Naive B cell (primary cell): ENCODE measurements at places on chromosomes 4 and X. TPM values are rescaled to one million over a fixed set of nuclear protein-coding genes. Genes with fewer than 3 reads are reported as not detected.

Gene TBC1D1
- polyA plus RNA-seq, result 66.6 TPM

GRCh38 chr4:130486186-130486585 lies 1390.2 kb downstream of the C4orf33 start:
- no peak overlapping the region for H3K27ac ChIP-seq
- no peak for DNase-seq
- H3K27me3 ChIP-seq, result no peaks in the 10 kb centered on the region
- H3K36me3 ChIP-seq, result no peaks in the 10 kb centered on the region
- no peaks in the 10 kb centered on the region for H3K4me1 ChIP-seq
- no peak overlapping the region for H3K4me3 ChIP-seq

DNA sequence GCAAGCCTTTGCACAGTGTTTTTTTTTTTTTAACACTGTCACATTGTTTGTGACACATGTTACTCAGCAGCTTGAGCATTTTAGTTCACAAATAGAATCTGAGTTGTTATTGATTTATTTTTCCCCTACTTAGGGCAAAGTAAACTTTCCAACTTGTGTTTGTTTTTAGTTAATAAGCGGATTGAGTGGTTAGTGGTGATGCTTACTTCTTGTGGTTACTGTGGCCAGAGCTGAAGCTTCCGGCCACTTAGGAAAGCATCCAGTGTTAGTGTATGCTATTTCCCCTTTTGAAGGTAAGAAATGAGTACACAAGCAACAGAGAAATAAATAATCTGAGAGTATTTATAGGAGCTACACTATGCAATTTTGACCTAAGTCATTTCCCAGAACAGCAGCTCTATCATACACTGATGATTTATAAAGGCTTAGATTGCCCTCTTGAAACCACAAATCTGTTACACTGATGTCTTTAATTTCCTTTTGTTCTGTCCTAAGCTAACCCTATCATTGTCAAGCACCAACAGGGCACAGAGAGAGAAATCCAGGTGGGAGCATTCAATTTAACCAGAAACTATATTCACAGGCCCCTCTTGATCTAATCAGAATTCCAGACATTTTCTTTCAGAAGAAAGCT lies 2464.6 kb downstream of the PCDH7 start:
- H3K27ac ChIP-seq, result no peak overlapping the region
- H3K4me3 ChIP-seq, result no peak overlapping the region
- no peaks in the 10 kb centered on the region for H3K27me3 ChIP-seq
- no peaks in the 10 kb centered on the region for H3K36me3 ChIP-seq
- no peaks in the 10 kb centered on the region for H3K4me1 ChIP-seq

DNA sequence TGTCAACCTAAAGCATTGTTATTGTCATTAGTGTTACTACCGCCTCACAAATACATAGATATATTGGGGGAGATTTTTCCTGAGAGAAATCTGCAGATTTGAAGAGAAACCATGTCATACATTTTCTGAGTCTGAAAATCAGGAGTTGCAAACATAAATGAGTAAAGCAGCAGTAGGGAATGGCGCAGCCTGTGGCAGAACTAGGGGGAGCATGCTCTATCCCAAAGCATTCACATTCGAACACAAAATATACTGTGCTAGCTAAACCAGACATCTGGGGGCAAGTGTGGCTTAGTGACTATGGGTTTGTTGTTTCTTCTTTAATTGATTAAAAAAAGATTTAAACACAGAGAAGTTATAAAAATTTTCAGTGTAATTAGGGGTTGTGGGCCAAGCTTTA lies 83.2 kb downstream of the CPE start:
- H3K4me1 ChIP-seq, result no peaks in the 10 kb centered on the region
- H3K27me3 ChIP-seq, result peaks cover 32% of the 10 kb centered on the region
- H3K36me3 ChIP-seq, result no peaks in the 10 kb centered on the region
- no peak overlapping the region for H3K4me3 ChIP-seq
- H3K27ac ChIP-seq, result no peak overlapping the region

DNA sequence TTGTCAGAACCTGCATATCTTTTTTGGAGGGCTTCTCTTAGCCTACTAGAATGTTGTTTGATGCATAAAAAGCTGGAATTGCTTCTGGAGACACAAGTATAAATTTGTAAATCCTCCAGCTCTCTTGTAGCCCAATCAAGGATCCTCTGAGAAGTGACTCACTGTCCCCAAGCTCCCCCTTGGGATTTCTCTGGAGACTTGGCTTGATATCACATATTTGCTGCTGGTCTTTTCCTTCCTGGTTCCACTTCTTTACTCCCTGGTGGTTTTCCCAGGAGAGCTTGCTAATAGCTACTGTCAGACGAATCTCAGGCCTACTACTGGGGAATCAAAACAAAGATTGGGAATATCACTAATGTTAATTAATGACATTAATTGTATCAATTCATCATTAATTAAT lies 173.1 kb downstream of the STK32B start:
- no peaks in the 10 kb centered on the region for H3K36me3 ChIP-seq
- H3K4me3 ChIP-seq, result no peak overlapping the region
- no peak overlapping the region for H3K27ac ChIP-seq
- DNase-seq, result no peak

- H3K4me1 ChIP-seq, result peaks cover 9% of the 10 kb centered on the region
- DNase-seq, result no peak
- H3K4me3 ChIP-seq, result no peak overlapping the region
- H3K27ac ChIP-seq, result peak overlapping the region; percentile 25
- H3K36me3 ChIP-seq, result peaks cover 4% of the 10 kb centered on the region
- H3K27me3 ChIP-seq, result no peaks in the 10 kb centered on the region
Measured at GRCh38 chr4:99104153-99104552, 15.6 kb upstream of the ADH5 start.

DNA sequence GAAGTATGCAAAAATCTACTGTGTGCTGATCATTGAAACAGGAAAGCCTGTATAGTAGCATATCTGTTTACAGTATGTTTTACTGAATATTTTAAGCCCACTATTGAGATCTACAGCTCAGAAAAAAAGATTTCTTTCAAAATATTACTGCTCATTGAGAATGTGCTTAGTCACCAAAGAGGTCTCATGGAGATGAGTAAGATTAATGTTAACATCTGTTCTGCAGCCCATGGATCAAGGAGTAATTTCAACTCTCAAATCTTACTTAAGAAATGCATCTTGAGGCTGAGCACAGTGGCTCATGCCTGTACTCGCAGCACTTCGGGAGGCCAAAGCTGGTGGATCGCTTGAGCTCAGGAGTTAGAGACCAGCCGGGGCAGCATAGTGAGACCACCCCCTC lies 3.3 kb downstream of the RNF4 start:
- H3K4me1 ChIP-seq, result peaks cover 69% of the 10 kb centered on the region
- no peak for DNase-seq
- no peaks in the 10 kb centered on the region for H3K36me3 ChIP-seq
- no peaks in the 10 kb centered on the region for H3K27me3 ChIP-seq
- H3K27ac ChIP-seq, result no peak overlapping the region

- H3K4me3 ChIP-seq, result no peak overlapping the region
- no peaks in the 10 kb centered on the region for H3K36me3 ChIP-seq
- DNase-seq, result no peak
- no peak overlapping the region for H3K27ac ChIP-seq
Measured at GRCh38 chrX:30883138-30883537, 5.9 kb downstream of the TAB3 start.

DNA sequence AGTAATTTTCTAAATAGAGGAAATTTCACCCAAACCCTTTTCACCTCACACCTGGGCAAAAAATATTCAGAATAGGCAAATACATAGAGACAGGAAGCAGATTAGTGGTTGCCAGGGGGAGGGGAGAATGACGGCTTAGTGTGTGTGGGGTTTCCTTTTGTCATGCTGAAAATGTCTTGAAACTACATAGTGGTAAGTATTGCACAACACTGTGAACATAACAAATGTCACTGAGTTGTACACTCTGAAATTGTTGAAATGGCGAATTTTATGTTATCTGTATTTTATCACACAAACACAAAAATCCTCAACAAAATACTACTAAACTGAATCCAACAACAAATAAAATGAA lies 60.7 kb upstream of the PLAC1 start:
- DNase-seq, result no peak
- peaks cover 9% of the 10 kb centered on the region for H3K27me3 ChIP-seq
- H3K4me1 ChIP-seq, result no peaks in the 10 kb centered on the region
- H3K27ac ChIP-seq, result no peak overlapping the region
- H3K4me3 ChIP-seq, result no peak overlapping the region

Gene KLHL13
- polyA plus RNA-seq, result 0.27 TPM

DNA sequence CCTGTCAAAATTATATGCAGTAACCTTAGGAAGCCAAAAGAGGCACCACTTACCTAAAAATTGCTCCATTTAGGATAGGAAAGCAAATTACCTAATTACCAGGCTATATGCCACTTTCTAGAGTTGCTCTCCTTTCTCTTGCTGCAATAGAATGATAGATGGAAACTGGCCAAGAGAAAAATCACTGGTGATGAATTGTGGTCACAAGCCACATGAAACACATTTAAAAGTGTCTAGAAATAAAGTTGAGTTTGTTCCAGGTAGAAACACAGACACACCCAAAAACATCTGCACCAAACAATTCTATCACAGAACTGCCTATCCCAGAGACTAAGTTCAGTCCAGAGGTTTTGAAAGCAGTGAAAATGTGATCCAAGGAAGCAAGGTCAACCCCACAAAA lies 337.7 kb downstream of the PCDH19 start:
- H3K27me3 ChIP-seq, result no peaks in the 10 kb centered on the region
- no peak overlapping the region for H3K4me3 ChIP-seq
- DNase-seq, result no peak
- no peaks in the 10 kb centered on the region for H3K4me1 ChIP-seq
- no peaks in the 10 kb centered on the region for H3K36me3 ChIP-seq

DNA sequence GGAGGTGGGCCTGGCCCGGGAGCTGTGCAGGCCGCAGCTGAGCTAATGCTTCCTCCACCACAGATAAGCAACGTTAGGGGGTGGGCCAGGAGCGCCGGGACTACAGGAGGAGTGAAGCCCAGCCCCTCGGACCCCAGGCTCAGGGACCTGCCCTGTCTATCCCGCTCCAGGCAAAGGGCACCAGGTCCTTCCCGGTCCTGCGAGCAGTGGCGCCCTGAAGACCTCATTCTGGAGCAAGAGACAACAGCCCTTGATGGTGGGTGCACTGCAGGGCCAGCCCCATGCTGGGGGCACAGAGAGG lies 730 bp upstream of the TREX2 start:
- H3K4me1 ChIP-seq, result no peaks in the 10 kb centered on the region
- no peaks in the 10 kb centered on the region for H3K36me3 ChIP-seq
- no peak overlapping the region for H3K4me3 ChIP-seq
- no peak for DNase-seq
- no peaks in the 10 kb centered on the region for H3K27me3 ChIP-seq

DNA sequence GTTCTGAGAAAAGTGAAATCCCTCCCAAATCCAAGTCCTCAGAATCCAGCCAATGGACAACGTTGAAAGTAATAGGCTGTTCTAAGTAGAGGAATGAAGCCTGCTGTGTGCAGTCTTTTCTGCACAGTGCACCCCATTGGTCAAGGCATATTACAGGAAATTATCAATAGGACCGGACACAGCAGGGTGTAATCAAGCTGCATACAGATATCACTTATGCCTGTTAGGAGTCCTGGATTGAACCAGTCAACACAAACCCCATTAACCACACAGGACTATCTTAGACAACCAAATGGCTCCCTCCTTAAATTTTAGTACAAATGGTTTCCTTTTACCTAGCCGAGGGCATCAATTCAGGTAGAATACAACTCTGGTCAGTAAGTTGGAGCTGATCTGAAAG lies 34.2 kb upstream of the MAGEA8 start:
- no peak overlapping the region for H3K4me3 ChIP-seq
- DNase-seq, result no peak
- H3K27me3 ChIP-seq, result peaks cover 11% of the 10 kb centered on the region
- no peaks in the 10 kb centered on the region for H3K36me3 ChIP-seq
- no peak overlapping the region for H3K27ac ChIP-seq

Gene SPP1
- not detected for polyA plus RNA-seq

DNA sequence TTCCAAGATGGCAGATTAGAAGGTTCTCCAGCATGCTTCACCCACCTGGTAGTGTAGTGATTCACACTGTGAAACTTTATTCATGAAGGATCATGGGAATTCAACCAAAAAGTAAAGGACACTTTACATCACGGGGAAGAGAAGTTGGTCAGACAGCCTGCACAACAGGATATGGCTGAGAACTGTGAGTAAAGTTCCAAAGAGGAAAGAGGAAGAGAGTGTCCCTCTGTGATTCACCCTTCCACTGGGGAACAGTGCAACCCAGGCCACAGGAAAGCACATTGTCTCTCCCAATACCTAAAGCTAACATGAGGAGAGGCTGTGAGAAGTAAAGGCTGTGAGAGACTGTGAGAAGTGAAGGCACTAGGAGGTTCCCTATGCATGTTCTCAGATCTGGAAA lies 137.2 kb downstream of the STPG2 start:
- no peaks in the 10 kb centered on the region for H3K4me1 ChIP-seq
- no peak overlapping the region for H3K4me3 ChIP-seq
- no peaks in the 10 kb centered on the region for H3K36me3 ChIP-seq

DNA sequence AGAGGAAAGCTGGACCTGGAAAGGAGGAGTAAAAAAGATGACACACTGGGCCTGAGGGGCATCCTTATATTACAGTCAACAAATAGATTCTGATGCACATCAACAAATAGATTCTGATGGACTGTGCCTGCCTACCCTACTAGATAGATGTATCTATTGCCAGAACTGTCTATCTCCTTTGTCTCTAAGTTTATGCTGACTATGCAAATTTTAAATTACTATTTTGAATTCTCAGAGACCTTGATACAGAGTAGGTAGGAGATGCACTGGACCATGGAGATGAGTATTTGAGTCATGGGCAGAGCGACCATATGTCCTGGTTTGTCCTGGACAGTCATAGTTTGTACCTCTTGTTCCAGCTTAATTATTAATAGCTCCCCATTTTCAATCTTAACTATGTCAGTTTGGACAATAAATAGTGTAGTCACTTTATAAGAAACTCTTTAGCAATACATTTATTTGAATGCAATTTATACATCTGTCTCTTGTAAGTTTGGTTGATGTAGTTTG lies 247.9 kb upstream of the PPP1R2C start:
- no peaks in the 10 kb centered on the region for H3K27me3 ChIP-seq
- H3K4me1 ChIP-seq, result no peaks in the 10 kb centered on the region
- DNase-seq, result no peak
- H3K36me3 ChIP-seq, result no peaks in the 10 kb centered on the region

Gene G3BP2
- polyA plus RNA-seq, result 103 TPM

- peak within 1 kb of the TSS; percentile 37 for H3K4me3 ChIP-seq
- no peak for DNase-seq
- H3K27me3 ChIP-seq, result peaks cover 62% of the 10 kb centered on the region
- no peak within 1 kb of the TSS for H3K27ac ChIP-seq
- peaks cover 18% of the 10 kb centered on the region for H3K4me1 ChIP-seq
- peaks cover 9% of the 10 kb centered on the region for H3K36me3 ChIP-seq
Measured at GRCh38 chrX:137565921-137566745, at the start of gene ZIC3. TSS of gene ZIC3 (plus strand) at chrX:137566127. CDS start at chrX:137566692, 565 bp downstream.
